ENCODE measurements at places on chromosomes 7 and 10.

DNA sequence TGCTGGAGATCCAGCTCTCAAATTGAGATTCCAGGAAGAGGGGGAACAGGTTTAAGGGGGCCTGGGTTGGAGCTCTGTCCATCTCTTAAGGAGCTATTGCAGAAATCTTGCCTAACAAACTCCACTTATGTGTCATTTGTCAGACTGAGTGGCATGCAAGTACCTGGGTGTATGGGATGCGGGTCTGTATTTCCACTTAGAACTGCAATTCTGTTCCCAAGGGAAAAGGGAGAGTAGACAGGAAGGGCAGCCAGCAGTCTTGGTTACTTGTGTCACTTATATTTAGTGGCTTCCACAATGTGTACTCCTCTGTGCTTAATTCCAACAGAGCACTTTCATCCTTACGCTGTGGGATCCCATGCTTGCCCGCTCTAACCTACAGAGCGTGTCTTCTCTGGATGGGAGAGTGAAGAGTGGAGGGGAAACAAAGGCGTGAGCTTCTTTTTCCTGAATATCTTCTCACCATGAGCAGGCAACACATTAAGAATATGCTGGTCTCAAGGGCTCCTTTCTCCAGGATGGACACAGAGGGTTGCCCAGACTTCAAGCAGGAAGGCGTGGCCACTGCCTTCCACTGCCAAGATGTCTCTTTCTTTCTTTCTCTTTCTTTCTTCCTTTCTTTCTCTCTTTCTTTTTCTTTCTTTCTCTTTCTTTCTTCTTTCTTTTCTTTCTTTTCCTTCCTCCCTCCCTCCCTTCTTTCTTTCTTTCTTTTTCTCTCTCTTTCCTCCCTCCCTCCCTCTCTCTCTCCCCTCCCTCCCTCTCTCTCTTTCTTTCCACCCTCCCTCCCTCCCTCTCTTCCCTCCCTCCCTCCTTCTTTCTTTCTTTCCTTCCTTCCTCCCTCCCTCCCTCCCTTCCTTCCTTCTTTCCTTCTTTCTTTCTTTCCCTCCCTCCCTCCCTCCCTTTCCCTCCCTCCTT, 153.8 kb upstream of the TNS3 start:
- no peak for DNase-seq

DNA sequence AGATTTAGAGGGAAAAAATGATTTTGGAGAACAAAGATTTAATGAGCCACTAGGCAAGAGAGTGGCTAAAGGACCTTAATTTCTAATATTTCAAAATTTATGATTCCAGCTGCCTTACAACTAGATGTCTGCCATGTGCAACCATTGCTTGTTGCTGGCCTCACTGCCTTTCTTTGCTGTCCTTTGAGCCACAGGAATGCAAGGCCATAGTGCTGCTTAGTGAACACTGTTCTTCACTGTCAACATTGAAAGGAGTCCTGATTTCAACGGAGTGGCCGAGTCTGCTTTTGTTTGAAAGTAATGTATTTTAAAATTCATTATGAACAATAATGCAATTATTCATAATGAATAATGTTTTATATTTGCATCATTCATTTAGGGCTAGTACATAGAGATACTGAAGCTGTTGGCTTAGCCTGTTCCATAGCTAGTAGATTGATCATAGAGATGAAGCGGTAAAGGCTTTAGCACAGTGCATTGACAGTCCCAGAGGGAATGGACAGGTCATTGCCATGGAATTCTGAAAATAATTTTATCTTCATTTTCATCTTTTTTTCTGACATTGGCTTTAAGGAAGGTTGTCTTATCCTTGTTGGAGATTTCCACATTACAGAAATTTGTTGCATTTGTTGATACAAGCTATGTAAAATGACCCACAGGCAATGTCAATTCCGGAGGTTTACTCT, 544.1 kb downstream of the AUTS2 start:
- no peak for DNase-seq

- DNase-seq, result no peak
These were observed 351.5 kb upstream of the AUTS2 start for GRCh38 chr7:69246758-69247157.

GRCh38 chr10:31953080-31953479, 24.4 kb upstream of the ARHGAP12 start:
- no peak for DNase-seq

GRCh38 chr7:127365164-127365956, 27.1 kb downstream of the ZNF800 start:
- DNase-seq, result no peak

GRCh38 chr10:33153251-33153967, 181.1 kb downstream of the NRP1 start:
- DNase-seq, result no peak

DNA sequence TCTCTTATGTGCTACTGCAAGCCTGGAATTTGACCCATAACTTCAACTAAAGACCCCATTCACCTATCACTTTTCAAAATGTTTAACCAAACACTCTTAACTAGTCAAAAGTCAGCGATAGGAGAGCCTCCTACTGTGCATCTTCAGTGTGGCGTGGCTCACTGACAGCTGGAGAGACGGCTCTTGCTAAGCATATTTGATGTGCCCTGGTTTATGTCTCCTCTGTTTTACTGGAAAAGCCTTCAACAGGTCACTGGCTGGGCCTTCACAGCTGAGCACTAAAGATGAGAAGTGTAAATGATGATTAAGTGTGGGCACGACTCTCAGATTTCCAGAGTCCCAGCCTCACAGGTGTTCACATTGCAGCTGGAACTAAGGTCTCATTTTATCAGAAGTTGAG, 472.1 kb downstream of the SEMA3D start:
- DNase-seq, result no peak

Data from AG04450 (cell line).